ENCODE measurements at places on chromosomes 5 and 9.
A peak's percentile ranks its signal among the peaks of the same experiment; 100 is the strongest.

GRCh38 chr9:17699615-17700330 lies 120.9 kb downstream of the SH3GL2 start:
- DNase-seq, result no peak

GRCh38 chr9:61665829-61666228 lies 476.0 kb downstream of the SPATA31A7 start:
- DNase-seq, result no peak

- no peak for DNase-seq
Observed at GRCh38 chr9:2496934-2497333, 124.7 kb upstream of the VLDLR start.

- DNase-seq, result no peak
Observed at GRCh38 chr9:16052757-16053530, 500.1 kb downstream of the CCDC171 start.

DNA sequence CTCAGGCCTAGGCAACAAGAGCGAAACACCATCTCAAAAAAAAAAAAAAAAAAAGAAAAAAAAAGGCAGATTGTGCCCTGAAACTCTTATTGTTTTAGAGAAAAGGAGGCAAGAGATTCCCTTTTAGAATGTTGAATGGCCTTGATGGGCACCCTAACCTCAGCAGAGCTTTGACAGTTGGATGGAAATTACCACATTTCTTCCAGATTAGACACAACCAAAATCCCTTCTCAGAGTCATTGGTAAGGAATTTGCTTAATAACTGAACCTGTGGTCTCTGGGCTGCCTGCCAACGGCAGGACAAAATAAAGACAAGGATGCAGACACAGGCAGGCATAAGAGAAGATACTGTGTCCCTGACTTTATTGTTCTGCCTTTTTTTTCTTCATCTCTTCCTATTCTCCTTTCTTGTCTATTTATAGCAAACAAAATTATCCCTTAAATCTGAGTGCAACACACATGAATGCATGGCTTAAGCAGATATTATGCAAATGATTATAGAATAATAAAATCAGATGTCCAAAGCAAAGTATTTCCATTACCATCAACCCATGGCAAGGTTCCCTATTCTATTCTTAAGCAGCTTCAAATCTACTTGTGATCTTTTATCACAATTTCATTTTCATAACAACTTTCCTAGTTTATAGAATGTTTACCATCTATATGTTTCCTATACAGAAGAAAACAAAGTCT lies 37.3 kb upstream of the TRIO start:
- no peak for DNase-seq

- DNase-seq, result no peak
Observed at GRCh38 chr5:165101709-165102108, 1596.3 kb downstream of the MAT2B start.

GRCh38 chr5:88090506-88090905 lies 178.1 kb downstream of the TMEM161B start:
- no peak for DNase-seq

DNA sequence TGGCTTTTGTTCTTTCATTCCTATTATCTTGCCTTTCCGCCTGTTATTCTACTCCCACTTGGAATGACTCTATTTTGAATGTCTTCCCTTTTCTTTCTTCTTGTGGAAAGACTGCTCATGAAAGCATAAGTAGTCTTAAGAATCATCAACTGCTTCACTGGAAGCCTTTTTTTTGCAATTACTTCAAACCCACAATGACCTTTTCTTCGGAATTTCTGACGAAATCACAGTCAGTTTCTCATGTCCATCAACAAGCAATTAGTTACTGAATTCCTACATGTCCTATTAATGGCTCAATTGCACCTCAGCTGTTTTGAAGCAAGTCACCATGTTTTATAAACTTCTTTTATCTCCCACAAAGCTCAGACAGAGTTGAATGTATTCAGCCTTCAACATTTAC lies 196.2 kb downstream of the TARS1 start:
- DNase-seq, result no peak

DNA sequence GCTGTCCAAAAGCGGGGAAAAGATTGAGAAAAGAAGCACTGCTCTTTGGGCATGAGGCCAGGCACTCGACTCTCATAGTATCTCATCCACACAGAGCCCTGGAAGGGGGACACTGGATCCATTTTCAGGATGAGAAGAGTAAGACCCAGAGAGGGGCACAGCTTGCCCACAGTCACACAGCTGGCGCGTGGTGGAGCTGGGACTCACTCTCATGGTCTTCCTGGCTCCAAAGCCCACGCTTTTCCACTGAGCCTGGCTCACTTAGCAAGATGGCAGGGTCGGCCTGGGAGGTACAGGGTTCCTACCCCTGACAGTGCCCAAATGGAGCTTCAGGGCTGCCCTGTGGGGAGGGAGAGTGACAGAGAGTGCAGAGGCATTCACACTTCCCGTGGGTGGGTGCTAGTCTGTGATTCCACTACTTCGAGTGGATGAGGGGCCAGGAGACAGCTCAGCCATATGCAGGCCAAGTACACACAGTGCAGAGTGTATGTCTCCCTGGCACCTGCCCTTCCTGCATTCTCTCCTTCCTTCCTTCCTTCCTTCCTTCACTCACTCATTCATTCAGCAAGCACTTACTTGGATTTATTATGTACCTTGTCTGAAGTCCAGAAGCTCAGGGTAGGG lies 18.3 kb upstream of the IGFBPL1 start:
- DNase-seq, result no peak

GRCh38 chr9:122394265-122395125 lies 23.7 kb downstream of the PTGS1 start:
- DNase-seq, result no peak

DNA sequence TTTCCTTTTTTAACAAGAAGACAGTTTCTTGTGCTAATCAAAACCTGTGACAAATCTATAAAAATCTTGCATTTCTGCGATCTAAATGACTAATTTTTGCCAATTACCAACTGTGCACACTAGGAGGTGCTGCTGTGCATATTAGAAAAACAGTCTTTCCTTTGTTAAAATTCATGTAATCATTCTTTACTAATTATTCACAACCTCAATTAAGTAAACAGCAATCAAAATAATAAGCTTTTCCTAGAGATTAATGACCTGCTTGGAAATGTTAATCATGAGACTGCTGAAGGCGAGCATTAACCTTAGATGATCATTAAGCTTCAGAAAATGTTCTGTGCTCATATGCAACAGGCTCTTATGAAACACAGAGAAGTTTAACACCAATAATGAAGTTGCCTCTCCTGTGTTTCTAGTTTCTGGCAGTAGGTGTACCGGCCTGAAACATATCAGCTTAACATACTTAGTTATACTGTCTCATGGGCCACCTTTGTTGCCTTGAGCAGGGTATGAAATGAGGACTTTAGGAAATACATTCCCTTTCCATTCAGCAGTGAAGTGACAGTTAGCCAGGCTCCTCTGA lies 17.7 kb downstream of the RFESD start:
- peak; percentile 53 for DNase-seq

- DNase-seq, result no peak
Observed at GRCh38 chr5:60521376-60522291, 178.3 kb downstream of the DEPDC1B start.

- no peak for DNase-seq
Observed at GRCh38 chr9:126915281-126915816, 767 bp downstream of the RALGPS1 start.

GRCh38 chr9:122791872-122792669 lies 3.3 kb downstream of the OR5C1 start:
- no peak for DNase-seq

GRCh38 chr5:169657127-169657526 lies 20.1 kb downstream of the DOCK2 start:
- DNase-seq, result no peak

GRCh38 chr9:20286969-20287368 lies 335.3 kb downstream of the MLLT3 start:
- DNase-seq, result no peak

GRCh38 chr5:98204798-98205197 lies 568.7 kb upstream of the RGMB start:
- no peak for DNase-seq

DNA sequence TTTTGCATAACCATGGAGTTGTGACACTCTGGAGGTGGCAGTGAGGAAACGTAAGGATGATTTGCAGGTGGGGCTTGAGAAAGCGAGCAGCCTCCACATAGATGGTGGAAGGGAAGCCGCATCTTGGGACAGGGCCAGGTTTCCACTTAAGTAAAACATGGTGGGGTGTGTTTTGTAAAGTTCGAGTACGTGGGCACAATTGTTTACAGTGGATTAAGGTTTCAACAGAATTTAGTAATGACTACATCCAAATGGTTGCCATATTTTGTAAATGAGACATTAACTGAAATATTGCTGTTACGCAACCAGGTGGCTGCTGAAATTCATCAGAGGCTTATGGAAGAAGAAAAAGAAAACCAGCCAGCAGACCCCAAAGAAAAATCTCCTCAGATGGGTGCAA lies 85.4 kb upstream of the IL7R start:
- DNase-seq, result no peak

GRCh38 chr5:157729858-157730257 lies 1.4 kb upstream of the THG1L start:
- no peak for DNase-seq

- DNase-seq, result no peak
Observed at GRCh38 chr9:115103746-115104477, 14.0 kb downstream of the TNC start.

GRCh38 chr9:96391021-96391765 lies 7.7 kb upstream of the SLC35D2 start:
- no peak for DNase-seq

DNA sequence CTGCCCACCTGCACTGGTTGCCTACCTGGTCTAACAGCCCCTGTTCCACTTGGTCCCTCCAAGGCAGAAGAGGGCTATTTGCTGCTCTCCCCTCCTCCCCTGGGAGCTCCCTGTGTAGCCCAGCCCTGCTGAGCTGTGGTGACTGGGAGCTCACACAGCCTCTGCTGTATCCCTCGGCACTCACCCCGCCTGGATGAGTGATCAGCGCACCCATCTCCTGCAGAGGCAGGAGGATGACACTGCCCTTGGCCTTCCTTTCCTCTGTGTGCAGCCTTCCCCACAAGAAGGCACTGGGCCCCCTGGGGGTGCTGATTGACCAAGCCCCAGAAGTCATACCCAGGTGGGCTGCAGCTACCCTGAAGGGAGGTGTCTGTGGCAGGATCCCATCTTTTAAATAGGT lies 134.2 kb downstream of the ADAMTS2 start:
- no peak for DNase-seq

- peak; percentile 47 for DNase-seq
Observed at GRCh38 chr5:36305571-36306326, 4.0 kb upstream of the RANBP3L start.

DNA sequence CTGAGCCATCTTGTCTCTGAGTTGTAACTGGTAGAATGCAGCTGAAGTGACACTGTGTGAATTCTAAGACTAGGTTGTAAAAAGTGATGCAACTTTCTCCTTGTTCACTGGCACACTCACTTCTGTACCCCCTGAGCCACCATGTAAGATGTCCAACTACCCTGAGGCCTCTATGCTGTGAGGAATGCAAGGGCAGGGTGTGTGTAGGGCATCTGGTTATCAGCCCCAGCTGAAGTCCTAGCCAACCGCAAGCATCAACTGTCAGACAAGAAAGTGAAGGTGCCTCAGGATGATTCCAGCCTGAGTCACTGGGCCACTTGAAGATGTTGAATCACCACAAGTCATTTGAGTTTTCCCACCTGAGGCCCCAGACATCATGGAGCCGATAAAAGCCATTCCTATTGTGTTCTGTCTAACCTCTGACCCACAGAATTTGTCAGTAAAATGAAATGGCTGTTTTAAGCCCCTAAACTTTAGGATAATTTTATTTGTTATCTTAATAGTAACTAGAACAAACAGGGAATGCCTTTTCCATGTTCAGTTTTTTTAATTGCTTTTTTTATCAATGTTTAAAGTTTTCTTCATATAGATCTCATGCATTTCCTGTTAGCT lies 18.7 kb upstream of the RHOBTB3 start:
- DNase-seq, result no peak

DNA sequence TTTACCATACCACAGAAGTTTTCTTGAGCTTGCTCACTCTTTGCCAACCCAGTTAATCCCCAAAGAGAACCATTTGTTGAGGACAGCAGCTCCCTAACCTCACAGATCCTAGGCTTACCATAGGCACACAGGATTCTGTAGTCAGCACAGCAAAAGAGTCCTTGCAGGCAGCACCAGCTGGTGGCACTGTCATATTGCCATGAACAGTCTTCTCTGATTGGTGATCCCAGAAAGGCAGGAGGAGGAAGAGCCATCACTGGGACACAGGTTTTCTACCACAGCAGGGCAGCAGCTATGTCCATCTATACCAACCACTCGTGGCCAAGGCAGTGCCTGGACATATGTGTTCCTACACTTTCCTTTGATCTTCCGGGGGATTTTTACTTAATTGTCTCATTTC lies 297.1 kb upstream of the CD180 start:
- DNase-seq, result peak; percentile 24

DNA sequence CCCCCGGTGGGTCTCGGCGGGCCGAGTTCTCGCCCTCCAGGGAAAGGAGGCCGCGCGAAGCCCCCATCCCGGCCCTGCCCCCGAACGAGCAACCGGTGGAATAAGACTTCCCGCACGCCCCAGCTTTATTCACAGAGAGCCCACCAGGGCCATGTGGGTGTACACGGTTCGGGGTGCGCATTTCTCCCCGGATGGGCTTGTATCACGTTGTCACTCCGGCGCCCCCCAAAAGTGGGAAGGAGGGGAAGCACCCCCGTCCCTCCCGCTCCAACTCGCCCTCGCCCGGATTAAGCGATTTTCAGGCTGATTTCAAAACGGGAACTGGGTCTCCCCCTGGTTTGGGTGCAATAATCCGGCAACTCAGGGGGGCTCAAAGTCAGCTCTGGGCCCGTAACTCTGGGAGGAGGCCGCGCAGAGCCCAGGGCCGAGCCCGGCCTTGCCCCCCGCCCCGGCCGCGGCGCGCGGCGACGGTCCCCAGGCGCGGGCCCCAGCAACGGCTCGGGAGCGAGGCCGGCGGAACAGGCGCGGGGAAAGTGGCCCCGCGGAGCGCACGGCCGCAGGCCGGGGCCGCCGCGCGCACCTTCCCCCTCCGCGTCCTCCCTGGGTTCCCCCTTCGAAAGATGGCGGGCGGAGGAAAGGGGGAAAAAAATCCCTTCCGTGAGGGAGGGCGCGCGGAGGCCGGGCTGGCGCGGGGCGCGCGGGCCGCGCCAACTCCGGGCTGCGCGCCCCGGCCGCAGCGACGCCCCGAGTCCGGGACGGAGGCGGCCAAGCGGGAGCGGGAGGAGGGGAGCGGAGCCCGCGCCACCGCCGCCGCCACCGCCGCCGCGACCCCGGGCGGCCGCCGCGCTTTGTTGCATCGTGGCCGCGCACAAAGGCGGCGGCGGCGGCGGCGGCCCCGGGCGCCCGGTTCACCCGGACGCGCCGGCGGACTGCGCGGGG lies 644 bp downstream of the BRD3 start:
- DNase-seq, result no peak

GRCh38 chr5:127785098-127785927 lies 82.1 kb downstream of the CCDC192 start:
- no peak for DNase-seq

Data from AML-193 (cell line).